ENCODE measurements at places on chromosomes 12 and 14.

DNA sequence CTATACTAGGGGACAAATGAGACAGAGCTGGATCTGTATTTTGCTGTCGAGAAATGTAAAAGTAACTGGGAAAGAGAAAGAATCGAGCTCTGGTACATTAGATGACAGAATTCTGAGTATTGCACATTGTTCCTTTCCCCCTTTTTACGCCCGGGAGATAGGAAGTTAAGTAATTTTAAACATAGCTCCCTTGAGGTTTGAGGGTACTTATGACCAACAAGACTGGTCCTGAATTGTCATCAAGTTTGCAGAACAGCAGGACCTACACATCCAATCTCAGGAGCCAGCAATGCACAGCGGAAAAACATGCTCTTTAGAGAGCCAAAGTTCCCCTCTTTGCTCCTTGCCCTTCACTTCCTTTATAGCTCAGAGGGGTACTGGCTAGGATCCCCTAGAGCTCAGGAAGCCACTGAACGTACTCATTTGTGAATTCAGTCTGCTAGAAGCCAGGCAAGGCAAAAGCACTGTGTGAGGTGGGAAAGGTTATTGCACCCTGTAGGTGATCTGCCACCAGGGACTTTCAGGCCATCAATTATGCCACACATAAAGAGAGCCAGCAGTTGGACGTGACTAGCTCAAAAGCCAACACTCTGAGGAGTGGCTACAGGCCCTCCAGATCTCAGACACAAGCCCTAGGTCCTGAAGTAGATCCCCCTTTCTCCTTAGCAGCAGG, 333.8 kb downstream of the KCNH5 start:
- no peak for DNase-seq

DNA sequence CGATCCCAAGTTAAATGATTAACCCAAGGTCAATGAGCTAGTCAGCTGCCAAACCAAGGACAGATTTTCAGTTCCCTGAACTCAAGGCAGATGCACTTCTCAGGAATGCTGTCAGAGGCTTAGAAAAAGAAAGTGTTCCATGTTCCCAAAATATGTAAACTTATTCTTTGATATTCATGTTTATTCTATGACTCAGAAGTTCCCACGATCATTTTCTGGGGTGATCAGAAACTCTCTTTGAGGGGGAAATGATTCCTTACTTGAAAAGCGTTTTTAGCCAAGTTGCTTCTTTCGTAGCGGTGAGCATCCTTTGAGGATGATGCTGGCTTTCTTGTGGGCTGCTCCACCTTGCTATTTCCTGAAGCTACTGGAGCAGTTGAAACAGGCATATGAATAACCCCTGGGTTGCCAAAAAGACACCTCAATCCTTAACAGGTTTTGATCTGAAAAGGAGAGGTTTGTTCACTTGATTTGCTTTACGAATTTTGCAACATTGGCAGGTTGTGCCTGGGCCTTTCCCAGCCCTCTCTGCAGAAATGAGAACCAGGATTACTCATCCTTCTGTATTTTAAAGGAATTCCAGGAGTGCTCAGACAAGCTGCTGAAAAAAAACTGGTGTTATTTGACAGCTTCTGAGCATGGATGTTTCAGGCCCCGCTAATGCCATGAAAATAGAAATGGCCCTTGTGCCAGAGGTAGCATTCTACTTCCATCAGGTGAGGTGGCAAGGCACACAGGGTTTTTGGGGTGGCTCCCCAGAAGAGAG, 121.4 kb upstream of the HIF1A start:
- no peak for DNase-seq

DNA sequence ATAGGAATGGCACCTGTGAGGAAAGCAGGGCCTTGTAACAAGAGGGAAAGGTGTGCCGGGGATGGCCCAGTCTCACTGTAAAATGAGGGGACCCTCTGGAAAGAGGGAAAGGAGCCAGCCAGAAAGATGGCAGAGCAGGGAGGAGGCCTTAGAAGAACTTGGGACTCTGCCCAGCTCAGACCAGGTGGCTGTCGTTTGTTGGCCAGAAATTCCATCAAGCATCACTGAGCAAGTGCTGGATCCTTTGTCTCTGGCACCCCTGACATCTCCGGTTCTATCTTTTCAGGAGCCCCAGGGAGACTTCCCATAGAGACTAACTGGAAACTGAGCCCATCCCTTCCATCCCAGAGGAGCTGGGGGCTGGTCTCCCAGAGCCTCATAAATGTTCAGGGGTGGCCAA, 43.3 kb downstream of the DEGS2 start:
- no peak for DNase-seq

DNA sequence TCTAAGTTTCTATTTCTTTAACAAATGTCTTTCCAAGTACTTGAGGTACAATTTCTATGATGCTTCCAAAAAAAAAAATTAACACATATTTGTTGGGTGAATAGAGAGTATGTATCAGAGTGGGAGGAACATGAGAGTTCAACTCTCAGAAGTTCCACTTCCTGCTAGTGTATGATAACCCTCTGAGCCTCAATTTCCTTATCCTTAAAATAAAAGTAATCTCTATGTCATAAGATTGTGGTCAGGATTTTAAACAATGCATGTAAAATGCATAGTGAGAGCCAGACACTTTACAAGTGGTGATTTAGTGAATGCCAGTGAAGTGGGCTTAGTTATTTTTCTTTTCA, 270.3 kb upstream of the AMIGO2 start:
- DNase-seq = no peak
